ENCODE measurements at places on chromosomes 16 and 17.

DNA sequence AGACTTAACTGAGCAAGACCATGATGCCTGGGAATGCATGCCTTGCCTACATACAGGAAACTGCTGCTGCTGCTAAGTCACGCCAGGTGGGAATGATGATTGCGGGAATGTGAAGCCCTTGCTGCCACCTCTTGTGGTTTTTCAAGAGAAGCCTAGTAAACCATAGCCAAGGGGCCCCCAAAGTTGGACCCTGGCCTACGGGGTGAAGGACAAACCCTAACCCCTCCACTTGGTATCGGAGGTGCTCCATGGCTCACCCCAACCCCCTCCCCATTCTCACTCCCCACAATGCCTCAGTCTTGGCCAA is 233.9 kb downstream of the ZNF423 start:
- no peak for DNase-seq

DNA sequence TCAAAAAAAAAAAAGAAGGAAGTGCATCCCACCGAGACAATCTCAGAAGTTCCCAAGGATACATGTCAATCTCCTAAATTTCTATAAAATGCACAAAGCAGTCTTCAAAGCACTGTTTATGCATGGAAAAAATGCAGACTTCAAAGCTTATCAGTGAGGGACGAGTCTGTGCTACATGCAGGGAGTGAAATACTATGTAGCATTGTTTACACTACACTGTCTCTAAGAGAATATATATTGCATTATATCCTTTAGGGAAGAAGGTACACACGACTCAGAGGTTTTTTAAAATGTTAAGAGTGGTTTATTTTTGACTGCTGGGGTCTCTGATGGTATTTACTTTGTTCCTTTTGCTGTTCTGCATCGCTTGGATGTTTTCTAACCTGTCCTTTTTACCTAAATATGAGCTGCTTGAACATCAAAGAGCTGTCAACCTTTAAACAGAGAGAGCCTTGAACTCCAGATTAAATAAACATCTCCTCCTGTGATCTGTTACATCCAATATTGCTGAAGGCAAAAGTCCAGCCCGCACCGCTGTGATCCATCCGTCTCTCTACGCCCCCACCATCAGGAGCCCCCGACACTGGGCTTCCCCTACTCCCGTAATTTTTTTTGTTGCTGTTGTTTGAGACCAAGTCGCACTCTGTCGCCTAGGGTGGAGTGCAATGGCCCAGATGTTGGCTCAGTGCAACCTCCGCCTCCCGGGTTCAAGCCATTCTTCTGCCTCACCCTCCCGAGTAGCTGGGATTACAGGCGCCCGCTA is 1.4 kb downstream of the FBXO31 start:
- DNase-seq = no peak

DNA sequence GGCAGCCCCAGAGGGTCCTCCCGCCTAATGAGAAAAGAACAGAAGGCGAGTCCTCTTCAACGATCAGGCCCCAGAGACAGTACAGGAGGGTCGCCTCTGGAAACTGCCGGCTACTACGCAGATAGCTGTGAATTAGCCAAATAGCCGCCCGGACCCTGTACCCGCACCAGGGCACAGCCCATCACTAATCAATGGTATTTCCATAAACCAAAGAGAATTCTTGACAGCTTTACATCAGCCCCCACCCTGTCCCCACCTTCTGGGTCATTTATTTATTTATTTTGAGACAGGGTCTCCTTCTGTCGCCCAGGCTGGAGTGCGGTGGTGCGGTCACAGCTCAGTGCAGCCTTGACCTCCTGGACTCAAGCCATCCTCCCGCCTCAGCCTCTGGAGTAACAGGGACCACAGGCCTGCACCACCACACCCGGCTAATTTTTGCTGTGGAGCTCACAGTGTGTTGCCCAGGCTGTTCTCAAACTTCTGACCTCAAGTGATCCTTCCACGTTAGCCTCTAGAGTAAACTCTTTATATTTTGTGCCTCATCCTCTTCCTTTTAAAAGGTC is 805 bp upstream of the CLCN7 start:
- DNase-seq = no peak

GRCh38 chr16:78992001-78992400 is 608.5 kb downstream of the MAF start:
- DNase-seq = no peak

- DNase-seq = no peak
Measured at GRCh38 chr17:35448214-35448898, at the start of gene SLFN13. Gene SLFN13, minus strand, starts transcription at chr17:35448766. Its CDS starts 3,086 bp downstream, at chr17:35445680.

- DNase-seq = peak; percentile 98
Measured at GRCh38 chr16:3134338-3135125, at the start of gene ZNF213. Gene ZNF213, plus strand, starts transcription at chr16:3135029. Its CDS starts 2,252 bp downstream, at chr16:3137281.

Measured in LoVo (cell line).